ENCODE measurements at places on chromosomes 2 and 18. TPM values are rescaled to one million over a fixed set of nuclear protein-coding genes. Genes with fewer than 3 reads are reported as not detected.

DNA sequence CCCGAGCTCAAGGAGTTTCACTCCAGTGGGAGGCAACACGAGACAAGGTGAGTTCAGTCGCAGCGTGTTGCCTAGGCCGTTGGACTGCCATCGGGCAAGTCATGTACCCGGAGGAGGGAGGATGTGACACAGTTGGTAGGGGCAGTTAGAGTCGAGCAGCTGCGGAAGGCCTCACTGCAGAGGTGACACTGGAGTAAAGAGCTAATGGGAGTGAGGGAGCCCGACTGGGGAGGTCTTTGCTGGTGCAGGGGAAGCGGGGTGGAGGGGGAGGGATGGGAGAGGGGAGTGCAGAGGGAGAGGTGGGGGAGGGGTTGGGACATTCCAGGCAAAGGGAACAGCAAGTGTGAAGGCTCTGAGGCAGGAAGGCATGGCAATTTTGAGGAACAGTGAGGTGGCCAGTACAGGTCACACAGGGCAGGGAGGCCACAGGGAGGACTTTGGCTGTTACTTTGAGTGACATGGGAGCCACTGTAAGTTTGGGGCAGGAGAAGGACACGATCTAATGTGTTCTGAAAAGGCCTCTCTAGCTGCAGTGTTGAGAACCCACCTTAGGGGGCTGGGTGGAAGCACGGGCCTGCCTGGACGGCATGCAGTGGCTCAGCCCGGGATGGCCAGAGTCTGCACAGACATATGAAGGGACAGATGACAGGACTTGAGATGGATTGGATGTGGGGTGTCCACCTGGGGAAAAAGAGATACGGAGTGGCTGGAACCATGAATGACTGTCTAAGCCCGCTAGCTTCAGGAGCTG, 61.1 kb downstream of the KCNF1 start:
- DNase-seq = no peak

DNA sequence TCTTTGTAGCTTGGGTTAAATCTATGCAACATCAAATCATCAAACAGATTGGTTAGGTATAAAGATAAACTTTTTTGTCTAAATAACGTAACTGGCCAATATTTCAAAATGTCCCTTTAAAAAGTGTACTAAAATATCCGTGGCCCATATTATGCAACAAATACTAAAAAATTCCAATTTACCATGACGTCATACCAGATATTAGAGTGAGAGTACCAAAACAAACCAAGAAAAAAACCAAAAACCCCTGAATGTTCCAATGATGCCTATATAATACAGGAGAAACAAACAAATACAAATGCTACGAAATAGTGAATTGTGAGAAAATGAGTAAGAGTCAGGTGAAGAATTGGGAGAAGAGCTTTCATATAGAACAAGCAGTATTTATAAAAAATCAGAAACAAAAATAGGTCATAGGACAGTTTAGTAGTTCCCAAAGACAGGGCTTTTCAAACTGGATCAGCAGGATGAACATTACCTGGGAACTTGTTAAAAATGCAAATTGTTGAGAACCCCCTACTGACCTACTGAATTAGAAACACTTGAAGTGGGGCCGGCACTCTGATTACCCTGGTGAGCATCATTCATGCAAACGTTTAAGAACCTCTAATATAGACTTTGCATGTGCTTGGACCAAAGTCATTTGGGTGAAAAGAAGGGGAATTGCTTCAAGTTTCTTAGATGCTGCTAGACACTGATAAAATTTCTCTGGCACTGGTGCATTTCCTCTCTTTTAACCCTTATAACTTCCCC, 753.7 kb downstream of the DSC3 start:
- no peak for DNase-seq

DNA sequence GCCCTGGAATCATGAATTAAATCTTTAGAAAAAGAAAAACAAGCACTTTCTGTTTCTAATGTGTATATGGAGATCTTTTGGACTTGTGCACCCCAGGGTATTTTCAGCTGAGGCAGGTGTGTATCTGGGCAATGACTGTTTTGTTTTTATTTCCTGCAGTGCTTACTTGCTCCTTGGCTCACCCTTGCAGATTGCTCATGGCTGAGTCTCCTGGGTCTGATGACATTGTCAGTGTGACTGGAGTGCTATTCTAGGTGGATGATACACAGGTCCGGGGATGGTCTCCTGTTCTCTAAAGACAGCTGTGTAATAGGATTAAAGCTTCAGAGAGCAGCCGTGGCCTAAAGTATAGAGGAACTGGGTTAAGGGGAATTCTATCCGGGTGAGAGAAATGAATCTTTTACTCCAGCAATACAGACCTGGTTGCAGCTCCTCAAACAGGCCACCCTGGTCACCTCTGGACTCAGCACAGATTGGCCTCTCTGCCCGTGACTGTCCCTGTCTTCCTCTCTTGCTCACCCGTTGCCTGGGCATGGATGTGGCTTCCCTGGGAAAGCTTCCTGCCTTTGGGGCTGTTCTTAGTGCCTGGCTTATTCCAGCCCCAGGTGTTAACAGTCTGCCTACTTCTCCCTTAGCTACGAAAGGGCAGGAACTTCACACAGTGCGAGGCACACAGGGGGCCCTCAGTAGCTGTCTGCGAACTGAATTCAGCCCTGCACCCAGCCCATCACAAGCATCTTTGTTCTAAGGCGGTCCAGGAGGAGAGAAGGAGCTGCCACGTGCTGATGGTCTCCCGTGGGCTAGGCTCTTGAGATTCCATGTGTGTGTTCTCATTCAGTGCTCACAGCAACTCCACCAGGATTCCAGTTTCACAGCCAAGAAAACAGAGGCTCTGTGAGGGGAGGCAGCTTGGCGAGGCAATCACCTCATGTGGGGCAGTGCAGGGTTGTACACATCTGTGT, 84.3 kb downstream of the ACOXL start:
- DNase-seq = peak; percentile 54

DNA sequence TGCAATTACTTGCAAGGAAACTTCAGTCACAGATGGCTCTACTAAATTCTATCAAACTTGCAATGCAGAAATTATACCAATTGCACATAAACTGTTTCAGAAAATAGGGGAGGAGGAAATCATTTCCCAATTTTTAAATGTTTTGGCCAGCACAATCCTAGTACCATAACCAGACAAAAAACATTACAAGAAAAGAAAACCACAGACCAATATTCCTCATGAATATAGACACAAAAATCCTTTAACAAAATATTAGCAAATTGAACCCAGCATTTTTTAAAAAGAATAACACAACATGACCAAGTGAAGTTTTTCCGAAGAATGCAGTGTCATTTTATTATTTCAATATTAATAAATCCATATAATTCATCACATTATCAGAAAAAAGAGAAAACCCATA, 45.8 kb downstream of the INO80C start:
- no peak for DNase-seq

DNA sequence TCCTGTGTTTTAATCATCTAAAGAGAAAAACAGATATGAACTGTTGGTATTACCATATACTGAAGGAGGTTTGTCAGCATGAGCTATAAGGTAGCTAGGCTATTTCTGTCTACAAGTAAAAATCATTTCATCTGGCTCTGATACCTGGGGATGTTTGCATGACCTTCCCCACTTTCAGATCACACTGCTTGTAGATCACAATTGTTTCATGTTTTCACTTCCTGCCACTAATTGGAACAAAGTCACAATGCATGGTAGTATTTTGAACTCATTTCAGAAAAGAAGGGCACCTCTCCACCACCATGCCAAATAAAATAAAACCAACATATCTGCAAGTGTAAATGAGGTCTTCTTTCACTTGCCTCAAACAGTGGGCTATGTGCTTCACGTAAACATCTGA, 37.8 kb downstream of the NYAP2 start:
- no peak for DNase-seq

GRCh38 chr2:24015562-24016375, 5.9 kb downstream of the MFSD2B start:
- peak; percentile 95 for DNase-seq

DNA sequence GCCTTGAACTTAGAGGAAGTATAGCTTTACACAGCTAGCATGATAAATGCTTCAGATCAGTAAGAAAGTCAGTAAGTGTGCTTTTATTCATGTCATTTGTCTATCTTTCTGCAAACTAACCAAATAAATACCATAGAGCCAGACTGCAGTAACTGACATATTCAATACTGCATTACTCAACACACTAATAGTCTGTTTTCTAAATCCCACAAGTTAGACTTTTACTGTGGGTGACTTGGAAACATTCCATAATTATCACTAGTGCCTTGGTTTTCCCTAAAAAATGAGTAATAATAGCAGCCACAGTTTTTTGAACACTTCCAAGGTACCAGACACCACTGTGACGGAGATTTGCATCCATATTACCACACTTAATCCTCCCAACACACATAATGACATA, 33.0 kb downstream of the ACVR1 start:
- DNase-seq = peak; percentile 57

DNA sequence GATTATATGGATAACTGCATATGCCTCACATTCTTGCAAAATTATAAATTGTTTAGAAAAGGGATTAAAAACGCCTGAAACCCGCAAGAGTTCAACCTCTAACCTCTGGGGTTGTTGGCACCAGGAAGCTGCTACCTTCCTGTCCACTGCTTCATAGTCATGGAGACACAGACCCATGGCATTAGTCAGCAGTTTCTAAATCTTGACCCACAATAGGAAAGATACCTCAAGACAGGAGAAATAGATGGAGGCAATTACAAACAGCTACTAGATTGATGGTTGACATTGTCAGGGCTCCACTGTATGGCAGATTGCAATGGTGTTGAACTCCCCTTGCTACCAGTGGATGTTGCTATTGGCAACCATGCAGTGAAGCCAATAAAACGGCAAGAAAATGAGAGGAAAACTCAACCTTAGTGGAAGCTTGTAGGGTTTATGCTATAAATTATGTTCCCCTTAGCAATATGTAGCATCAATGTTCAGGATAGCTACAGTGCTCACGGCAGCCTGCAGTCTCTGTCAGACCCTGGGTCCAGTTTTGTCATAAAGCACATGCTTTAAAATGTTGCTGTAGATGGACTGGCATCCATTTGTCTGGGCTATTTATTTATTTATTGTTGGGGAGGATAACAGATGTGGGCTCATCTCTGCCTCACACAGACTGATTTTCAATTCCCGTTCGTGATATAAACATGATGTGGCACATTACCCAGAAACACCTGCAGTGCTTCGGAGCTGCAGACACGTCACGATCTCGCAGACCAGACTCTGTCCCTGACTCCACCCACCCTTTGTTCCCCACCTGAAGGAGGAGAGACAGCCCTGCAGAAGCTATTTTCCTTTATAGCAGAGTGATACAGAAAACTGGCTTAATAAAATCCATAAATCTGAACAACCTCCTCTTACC, 233.4 kb downstream of the AGPS start:
- no peak for DNase-seq

DNA sequence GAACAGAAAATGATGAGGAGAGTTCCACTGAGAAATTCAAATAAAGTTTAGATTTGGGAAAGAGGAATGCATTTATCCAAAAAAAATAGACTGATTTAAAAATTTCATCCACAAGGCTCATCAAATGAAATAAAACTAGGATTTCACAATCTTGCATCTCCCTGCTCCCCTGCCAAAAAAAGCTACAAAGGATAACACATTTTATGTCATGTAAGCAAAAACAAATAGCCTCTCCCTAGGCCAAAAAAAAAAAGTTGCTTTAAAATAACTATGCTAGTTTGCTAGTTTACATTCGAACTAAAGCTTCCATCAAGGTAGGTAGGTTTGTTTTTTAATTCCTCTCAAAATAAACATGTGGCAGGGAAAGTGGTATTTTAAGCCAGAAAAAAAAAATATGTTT, 465.5 kb upstream of the ID2 start:
- DNase-seq = no peak

DNA sequence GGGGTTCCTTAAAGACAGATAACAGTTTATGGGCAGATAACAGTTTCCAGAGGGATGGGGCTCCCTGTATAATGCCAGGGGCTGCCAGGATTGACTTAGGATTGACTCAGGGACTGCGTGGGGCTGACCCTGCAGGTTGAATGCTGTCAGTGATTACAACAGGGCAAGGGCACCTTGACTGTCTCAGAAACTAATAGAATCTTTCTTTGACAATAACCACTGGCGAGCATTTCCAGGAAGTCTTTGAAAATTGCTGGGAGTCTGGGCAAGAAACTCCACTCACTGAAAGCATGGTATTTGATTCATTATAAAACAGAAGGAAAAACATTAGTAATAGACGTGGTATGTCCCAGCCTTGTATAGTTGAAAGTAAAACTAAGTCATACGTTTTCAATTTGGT, 101.0 kb downstream of the GPD2 start:
- DNase-seq = peak; percentile 56

DNA sequence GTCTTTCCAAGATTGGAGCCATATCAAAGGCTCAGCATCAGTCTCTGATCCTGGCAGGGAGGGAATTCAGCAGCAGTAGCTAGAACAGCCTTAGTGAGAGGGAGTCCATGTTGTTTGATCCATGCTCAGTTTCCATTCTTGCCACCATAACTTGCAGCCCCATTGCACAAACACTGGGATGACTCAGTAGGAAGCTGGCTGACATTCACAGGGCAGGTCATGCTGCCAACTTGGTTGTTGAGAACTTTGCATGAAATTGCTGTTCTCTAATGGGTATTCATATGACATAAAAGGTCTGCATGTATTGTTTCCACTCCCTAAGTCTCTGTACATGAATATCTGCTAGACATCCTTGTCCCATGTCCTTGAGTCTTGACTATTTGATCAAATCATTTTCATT, 29.9 kb upstream of the STAT4 start:
- peak; percentile 80 for DNase-seq

GRCh38 chr2:173258701-173259100, 96.0 kb upstream of the CDCA7 start:
- DNase-seq = no peak

The CD28 gene
- total RNA-seq = not detected

The PDCL3 gene
- total RNA-seq = 20.6 TPM

All from renal cortical epithelial cell (primary cell).